ACHN (cell line): ENCODE measurements at places on chromosomes 3 and 15.

GRCh38 chr15:45376300-45376928 lies 1.9 kb downstream of the GATM start:
- no peak for DNase-seq

DNA sequence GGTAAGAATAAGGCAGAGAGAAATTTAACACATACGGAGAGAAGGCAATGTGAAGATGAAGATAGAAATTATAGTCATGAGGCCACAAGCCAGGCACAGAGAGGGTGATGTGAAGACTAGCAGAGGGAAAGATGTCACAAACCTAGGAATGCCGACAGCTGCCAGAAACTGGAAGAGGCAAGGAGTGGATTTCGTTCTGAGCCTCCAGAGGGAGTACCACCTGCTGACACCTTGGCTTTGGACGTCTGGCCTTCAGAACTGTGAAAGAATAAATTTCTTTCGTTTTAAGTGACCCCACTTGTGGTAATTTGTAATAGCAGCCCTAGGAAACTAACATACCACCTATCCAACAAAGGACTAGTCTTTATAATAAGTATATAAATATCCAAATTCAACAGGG lies 5.0 kb upstream of the SGO1 start:
- no peak for DNase-seq

- no peak for DNase-seq
Measured at GRCh38 chr3:163809540-163809993, 1268.7 kb downstream of the SI start.

- no peak for DNase-seq
Measured at GRCh38 chr3:14307656-14308302, 94.6 kb upstream of the SLC6A6 start.

- DNase-seq: no peak
Measured at GRCh38 chr3:38142959-38143358, 4.5 kb downstream of the MYD88 start.

- DNase-seq: no peak
Measured at GRCh38 chr3:192655628-192656027, 71.7 kb downstream of the FGF12 start.

GRCh38 chr3:116280130-116280740 lies 165.1 kb downstream of the LSAMP start:
- no peak for DNase-seq

DNA sequence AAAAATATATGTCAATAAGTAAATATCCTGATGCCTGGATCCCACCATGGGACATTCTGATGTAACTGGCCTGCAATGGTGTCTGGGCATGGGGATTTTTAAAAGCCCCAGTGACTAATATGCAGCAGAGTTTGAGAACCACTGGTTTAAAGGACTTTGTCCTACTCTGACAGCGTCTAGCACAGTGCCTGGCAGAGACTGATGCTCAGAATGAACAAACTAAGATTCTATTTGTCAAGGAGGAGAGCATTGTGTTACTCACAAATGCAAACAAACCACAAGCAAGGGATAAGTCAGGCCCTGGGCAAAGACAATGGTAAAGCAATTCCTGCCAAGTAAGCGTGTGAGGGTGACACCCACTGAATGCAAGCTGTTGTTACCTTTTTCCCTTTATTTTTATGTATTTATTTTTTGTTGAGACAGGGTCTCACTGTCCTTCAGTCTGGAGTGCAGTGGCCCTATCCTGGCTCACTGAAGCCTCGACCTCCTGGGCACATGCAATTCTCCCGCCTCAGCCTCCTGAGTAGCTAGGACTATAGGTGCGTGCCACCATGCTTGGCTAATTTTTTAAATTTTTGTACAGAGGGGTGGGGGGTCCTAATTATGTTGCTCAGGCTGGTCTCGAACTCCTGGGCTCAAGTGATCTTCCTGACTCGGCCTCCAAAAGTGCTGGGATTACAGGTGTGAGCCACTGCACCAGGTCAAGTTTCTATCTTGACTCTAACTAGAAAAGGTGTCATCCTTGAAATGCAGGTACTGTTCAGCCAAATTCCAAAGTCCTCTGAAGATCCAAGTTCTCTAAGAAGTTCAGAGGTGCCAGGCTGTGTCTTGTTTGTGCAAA lies 909 bp upstream of the GPD1L start:
- peak; percentile 7 for DNase-seq

DNA sequence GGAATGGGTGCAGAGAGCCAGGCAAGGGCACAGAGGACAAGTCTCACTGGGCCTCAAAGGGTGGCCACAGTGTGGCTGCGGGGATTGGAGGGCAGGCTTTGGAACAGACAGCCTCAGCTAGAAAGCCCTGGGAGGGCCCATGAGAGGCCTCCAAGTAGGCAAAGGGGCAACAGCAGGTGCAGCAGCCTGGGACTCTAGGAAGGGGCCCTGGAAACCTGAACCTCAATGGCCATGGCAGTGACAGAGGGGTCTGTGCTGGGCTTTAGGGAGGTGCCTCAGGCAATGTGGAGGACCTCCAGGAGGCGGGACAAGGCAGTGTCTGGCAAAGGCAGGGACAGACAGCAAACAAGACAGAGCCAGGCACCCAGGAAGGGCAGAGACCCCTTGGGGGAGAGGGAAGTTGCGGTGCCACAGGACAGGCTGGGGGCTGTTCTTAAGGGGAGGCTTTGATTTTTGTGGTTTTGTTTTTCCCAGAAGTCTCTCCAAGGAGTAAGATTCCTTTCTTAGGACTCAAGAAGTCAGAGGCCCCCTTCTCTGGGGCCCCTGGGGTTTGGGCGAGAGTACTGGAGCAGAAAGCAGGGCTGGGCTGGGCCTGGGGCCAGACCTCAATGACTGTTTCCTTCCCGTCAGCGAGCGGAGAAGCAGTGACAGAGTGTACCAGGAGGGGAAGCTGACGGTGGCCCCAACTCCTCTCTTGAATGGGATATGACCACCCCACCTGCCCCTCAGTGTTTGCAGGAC lies 9.7 kb downstream of the STOML1 start:
- peak; percentile 93 for DNase-seq

- DNase-seq: no peak
Measured at GRCh38 chr3:39762537-39763070, 46.8 kb upstream of the MYRIP start.

DNA sequence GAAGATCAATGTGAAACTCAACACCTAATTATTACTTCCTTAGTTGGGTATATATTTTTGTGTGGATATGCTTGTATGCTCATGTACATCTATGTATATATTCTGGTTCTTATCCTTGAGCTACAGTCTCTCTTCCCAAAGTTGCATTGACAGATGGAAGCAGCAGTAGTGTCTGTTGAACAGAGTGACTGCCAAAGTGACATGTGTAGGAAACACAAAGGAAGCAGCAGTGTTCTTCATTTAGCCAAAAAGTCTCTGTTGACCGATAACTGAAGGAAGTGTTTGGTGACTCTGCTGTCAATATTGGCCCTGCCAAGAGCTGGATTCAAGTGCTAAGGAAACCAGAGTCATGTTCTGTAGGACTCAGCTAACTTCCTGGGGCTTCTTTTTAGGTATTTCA lies 123.8 kb downstream of the C3orf70 start:
- DNase-seq: no peak

- no peak for DNase-seq
Measured at GRCh38 chr3:131338948-131339640, 42.5 kb upstream of the NUDT16 start.

GRCh38 chr3:160402221-160403027 lies 3.0 kb downstream of the SMC4 start:
- DNase-seq: no peak

- no peak for DNase-seq
Measured at GRCh38 chr15:44882499-44882968, 74.0 kb upstream of the TERB2 start.

- DNase-seq: no peak
Measured at GRCh38 chr3:46184469-46184868, 23.6 kb downstream of the CCR1 start.

- peak; percentile 73 for DNase-seq
Measured at GRCh38 chr3:191328962-191329653, at the start of gene CCDC50. TSS of gene CCDC50 (plus strand) at chr3:191329394. CDS start at chr3:191329675, 281 bp downstream.

- DNase-seq: peak; percentile 38
Measured at GRCh38 chr3:12750658-12751071, 8.4 kb downstream of the TMEM40 start.

DNA sequence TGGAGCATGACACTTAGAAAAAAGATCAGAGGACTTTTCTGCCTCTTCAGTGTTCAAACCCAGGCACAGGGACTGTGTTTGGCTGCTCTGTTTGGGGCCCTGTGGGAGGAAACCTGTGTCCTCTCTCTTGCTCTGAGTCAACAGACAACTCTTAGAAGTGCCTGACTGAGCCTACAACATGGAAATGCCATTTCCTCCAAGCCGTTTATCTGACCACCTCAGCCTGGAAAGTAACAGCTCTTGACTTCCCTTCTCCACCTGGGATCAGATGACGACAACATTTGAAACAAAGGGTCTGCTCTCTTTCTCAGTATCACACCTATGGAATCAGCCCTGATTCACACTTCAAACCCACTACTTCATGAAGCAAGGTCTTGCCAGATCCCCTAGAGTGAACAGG lies 91.3 kb upstream of the CTDSPL start:
- DNase-seq: no peak

- DNase-seq: no peak
Measured at GRCh38 chr15:75058127-75058905, 34.9 kb downstream of the PPCDC start.

DNA sequence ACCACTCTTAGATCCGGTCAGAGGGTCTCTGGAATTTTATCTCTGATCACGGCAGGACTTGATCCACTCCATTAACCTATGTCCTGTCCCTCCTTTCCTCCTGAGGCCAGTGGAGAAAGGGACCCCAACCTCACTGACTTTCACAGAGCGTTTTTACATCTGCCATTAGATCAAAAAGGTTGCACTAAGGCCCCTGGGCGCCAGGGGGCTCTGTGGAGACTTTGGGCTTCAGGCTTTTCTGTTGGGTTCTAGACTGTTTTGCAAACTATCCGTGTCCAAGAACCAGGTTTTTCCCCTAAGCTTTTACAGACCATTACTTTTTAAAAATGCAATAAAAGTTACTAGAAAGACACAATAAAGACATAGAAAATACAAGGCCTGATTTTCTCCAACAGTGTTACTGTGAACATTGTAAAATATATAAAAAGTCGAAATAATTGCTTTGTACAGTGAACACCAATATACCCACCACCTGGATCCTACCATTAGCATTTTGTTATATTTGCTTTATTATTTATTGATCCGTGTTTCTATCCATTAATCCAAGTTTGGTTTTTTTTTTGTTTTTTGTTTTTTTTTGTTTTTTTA lies 159.7 kb downstream of the POLR2M start:
- peak; percentile 49 for DNase-seq

- no peak for DNase-seq
Measured at GRCh38 chr3:185112186-185112585, 40.7 kb downstream of the C3orf70 start.

- DNase-seq: no peak
Measured at GRCh38 chr3:157650172-157650571, 147.0 kb upstream of the VEPH1 start.

- DNase-seq: no peak
Measured at GRCh38 chr3:136255672-136256406, 5.7 kb downstream of the PCCB start.

- DNase-seq: no peak
Measured at GRCh38 chr3:3059645-3060044, 50.5 kb downstream of the IL5RA start.

DNA sequence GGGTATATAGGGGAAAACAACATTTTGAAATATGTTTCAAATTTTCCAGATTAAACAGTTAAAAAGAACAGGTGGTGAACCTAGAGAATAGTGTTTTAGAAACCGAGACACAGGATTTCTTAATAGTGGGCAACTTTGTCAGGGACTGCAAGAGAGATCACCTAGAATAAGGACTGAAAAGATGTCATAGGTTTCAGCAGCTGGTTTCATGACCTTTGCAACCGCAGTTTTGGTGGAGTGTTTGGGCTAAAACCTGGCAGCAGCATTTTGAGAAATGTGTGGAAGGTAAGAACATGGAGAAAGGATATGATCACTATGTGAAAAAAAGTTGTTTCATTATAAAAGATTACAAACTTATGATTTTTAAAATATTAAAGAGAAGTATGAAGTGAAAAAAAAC lies 34.9 kb downstream of the PRKCI start:
- no peak for DNase-seq
